ENCODE measurements at places on chromosomes 2 and 18.

GRCh38 chr18:22846088-22846683 lies 86.9 kb upstream of the RBBP8 start:
- DNase-seq: no peak

DNA sequence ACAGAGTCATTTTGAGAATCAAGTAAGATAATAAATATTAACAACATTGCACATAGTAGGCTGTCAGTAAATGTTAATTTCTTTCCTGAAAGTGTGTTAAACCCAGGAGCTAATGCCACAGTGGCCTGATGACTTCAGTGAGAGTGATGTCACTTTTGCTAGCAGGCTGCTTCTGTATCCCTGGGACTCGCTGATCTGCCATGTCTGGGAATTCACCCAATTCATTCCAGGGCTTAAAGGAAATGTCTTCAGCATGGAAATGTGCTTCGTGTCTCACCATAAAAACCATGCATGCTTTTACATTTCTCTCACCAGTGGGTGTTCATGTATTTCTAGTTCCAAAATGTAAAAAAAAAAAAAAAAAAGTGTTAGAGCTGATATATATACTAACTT lies 56.8 kb upstream of the MAPRE3 start:
- DNase-seq: no peak

DNA sequence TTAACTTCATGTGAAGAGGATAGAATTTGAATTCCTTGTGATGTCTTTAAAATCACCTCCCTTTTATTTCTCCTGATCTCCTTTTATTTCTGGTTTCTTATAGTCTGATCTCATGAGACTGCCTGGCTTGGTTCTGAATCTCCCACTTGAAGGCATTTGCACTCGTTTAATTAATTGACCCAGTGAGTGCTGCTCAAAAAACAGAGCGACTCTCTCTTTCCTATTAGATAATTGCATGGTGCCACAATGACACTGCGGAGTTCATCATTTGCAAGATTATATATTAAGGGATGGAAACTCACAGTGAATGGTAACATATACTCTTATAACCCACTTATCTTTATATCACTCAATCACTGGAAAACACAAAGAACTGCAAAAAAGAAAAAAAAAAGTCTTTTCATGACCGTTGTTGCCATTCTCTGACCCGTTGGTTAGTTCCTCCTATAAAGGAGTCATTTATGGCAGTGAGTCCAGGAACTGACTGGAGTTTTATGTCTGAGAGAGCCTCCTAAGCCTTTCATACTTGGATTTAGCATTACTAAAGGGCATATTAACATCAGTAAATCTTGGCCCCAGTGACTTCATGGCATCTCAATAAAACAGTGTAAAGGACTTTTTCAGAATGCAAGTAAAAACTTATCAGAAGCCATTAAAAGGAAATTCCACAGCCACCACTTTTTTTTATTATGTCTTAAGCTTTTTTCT lies 103.3 kb upstream of the EPHA4 start:
- no peak for DNase-seq

DNA sequence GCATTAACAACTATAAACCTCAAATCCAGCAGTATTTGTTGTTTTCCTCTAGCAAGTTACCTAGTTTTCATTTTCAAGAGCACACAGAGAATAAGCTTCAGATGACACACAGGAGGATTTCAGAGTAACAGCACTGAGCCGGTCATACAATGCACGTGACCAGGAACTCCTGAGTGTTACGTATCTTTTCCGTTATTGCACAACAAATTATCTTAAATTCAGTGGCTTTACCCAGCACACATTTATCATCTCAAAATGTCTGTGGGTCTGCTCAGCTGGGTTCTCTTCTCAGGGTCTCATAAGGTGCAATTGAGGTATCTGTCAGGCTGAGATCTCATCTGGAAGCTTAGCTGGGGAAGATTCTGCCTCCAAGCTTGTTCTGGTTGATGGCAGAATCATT lies 379.5 kb upstream of the KLHL29 start:
- DNase-seq: no peak

DNA sequence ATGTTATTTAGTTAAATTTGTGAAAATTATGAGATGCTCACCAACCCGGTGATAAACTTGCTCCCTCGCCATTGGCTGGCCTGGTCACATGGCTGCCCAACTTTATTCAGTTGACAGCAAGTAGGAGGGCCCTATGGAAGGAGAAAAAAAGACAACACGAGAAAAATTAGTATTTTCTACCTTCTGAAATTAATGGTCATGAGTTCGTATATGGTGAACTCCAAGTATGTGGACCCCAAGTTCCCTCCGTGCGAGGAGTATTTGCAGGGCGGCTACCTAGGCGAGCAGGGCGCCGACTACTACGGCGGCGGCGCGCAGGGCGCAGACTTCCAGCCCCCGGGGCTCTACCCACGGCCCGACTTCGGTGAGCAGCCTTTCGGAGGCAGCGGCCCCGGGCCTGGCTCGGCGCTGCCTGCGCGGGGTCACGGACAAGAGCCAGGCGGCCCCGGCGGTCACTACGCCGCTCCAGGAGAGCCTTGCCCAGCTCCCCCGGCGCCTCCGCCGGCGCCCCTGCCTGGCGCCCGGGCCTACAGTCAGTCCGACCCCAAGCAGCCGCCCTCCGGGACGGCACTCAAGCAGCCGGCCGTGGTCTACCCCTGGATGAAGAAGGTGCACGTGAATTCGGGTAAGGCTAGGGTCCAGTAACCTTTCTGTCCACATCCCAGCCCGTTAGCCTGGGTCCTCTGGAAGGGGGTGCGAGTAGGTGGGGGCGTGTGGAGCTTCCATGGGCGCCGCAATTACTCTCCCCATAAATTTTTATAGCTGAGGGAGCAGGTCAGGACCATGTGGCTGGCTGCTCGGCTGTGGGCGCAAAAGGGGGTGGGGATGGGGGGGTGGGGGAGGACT lies at the start of gene HOXD4:
Gene HOXD4 (plus strand): TSS at position 109 of the 846 bp plus-strand sequence. CDS start 84 bp downstream, at position 193.
- no peak for DNase-seq

- no peak for DNase-seq
These were observed 9.8 kb downstream of the CD302 start for GRCh38 chr2:159788253-159788652.

GRCh38 chr2:128389388-128390086 lies 70.9 kb upstream of the HS6ST1 start:
- no peak for DNase-seq

DNA sequence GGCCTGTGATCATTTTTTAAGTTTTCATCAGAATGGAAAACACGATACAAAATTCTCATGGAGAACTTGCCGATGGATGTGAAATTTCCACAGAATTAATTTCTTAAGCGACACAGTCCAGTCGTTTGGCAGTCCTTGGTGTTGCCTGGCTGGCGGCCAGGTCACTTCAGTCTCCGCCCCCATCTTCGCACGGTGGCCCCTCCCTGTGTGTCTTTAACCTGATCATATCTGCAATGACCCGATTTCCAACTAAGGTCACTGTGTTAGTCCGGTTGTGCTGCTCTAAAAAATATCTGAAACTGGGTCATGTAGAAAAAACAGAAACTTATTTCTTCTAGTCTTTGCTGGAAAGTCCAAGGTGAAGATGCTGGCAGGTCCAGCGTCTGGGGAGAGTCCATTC lies 44.5 kb upstream of the COPS8 start:
- no peak for DNase-seq

- DNase-seq: peak; percentile 75
These were observed 7.8 kb upstream of the ARHGAP25 start for GRCh38 chr2:68726608-68727367.

DNA sequence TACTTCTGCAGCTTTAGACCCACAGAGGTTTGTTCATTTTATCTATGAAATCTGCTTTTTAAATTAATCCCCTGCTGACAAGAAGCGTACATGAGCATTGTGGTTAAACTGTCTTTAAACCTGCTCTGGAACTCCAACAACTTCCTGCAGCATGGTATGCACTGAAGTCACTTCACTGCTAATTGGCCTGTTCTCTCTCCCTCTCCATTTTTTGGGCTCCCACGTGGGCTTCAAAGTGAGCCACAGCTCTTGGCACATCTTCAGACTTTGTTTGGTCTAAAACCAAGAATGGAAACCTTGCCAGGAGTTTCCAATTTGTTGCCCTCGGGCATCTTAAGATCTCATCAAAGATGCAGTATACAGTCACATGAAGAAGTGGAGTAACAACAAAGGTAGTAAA lies 311.4 kb downstream of the LRRTM1 start:
- DNase-seq: no peak

GRCh38 chr2:44462934-44463849 lies 101.4 kb downstream of the CAMKMT start:
- DNase-seq: no peak
